ENCODE measurements at places on chromosomes 1 and 21.

DNA sequence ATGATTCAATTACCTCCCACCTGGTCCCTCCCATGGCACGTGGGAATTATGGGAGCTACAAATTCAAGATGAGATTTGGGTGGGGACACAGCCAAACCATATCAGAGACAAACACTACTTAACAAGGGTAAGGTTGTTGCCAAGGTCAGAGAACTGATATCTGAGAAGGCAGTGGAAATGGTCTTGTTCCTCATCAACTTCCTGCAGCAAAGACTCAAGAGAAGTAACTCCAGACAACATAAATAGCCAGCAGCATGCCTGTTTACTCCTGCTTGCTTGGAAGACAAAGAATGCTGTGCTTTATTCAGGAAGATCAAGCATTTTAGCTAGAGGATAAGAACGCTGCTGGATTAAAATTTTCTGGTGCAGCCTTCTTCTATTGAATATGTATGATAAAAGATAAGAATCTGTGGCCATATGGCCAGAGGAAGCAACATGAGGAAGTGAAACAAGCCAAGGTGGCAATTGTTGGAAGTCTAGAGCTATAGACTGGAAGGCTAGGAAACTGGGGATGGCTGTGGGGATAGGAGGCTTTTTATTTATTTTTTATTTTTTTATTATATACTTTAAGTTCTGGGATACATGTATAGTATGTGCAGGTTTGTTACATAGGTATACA is 36.4 kb downstream of the DDAH1 start:
- no peak for DNase-seq

DNA sequence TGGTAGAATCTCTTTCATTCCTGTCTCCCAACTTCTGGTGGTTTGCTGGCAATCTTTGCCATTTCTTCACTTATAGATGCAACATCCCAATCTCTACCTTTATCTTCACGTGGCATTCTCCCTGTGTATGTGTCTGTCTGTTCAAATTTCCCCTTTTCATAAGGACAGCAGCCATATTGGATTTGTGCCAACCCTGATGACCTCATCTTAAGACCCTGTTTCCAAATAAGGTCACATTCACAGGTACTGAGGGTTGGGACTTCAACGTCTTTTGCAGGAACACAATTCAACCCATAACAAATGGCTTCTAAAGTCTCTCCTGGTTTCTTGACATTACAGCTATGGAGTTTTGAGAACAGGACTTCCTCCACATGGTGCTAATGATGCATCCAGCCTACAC is 84.5 kb upstream of the OLIG2 start:
- DNase-seq, result no peak

DNA sequence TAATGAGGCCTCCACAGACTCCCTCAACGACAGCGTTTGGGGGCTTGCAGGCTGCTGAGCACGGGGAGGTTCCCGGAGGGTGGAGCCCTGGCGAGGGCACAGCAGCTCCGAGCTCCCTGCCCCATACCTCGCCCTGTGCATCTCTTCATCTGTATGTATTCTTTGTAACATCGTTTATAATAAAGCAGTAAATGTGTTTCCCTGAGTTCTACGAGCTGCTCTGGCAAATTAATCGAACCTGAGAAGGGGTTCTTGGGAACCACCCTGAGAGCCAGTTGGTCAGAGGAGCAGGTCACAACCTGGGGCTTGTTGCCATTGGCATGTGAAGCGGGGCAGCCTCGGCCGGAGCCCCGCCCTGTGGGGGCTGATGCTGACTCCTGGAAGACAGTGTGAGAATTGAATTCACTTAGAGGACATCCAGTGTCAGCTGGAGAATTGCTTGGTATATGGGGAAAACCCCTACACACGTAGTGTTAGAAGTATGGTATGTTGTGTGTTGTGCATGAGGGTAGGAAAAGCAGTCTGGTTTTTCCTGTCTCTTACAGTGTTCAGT is 11.5 kb downstream of the SLC37A1 start:
- no peak for DNase-seq

DNA sequence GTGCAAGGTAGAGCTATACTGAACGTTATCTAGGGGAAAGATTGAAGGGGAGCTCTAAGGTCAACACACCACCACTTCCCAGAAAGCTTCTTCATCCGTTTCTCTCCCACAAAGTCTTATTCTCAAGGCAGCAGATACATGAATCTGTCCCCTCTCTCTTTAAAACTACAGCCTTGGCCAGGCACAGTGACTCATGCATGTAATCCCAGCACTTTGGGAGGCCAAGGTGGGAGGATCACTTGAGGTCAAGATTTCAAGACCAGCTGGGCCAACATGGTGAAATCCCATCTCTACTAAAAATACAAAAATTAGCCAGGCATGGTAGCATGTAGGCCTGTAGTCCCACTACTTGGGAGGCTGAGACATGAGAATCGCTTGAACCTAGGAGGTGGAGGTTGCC is 8.1 kb downstream of the CYP4X1 start:
- no peak for DNase-seq

- DNase-seq, result no peak
Observed at GRCh38 chr21:34857122-34857713, 188.4 kb downstream of the CLIC6 start.

DNA sequence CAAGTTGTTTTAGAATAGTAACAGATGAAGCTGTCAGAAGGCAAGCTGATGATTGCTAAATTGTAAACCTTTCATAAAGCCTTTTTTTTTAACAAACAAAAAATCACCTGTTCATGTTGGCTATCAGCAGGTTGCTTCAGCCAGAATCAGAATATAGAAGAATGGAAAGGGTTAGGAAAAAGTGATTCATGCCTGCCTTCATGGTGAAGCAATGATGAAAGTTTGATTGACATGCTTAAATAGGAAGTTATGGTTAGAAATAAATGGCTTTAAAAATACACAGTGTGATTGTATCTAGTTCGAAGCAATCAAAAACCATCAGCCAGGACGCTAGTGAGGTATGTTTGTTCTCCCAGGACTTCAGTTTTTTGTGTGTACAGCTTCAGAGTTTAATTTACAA is 37.9 kb downstream of the GABPA start:
- no peak for DNase-seq

- no peak for DNase-seq
Observed at GRCh38 chr1:47611992-47612391, 174.1 kb downstream of the FOXD2 start.

DNA sequence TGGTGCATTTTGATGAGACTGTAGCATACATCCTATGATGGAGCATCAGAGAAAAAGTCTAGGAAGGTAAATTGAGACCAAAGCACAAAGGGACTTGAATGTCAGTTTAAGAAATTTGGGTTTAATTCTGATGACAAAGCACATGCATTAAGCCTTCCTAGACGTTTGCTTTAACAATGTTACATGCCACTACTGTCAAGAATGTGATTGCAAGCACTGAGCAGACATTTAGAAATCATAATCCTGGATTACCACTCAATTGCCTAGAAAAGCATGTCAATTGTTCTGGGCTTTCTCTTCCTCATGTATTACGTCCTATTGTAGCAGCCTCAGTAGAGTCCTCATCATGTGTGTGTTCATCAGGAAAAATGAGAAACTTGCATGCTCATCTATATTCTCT is 117.1 kb downstream of the ZNF281 start:
- DNase-seq, result no peak

DNA sequence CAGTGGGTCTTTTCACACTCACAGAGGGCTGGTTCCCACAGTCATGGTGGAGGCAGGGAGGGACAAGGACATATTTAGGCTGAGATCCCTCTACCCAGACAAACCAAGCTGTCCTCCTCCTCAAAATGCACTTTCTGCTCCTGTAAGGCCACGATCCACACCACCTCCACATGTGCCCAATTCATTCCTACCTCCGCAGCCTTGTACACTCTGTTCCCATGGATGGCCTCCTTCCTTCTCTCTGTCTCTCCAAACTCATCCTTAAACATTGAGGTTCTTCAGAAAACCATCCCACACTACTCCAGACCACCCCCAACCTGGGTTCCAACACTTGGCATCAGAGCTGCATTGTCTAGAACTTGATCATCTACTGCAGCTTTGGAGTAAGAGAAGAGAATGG is 404.3 kb upstream of the BEND5 start:
- no peak for DNase-seq

DNA sequence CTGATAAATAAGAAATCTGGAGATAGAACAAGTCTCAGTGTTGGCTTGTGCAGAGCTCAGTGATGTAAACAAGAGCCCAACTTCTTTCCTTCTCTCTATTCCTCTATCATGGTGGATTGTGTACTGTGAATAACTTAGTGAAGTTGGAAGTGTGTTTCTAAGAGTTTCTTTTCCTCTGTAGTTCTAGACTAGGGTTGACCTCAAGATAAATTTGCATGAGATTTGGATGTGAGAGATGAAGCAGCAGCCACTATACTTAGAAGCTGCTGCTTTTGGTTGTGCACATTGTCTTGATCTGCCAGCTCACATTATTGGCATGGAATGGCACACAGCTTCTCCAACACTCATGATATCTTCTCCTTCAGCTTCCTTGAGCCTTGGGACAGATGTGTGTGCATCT is 198.9 kb upstream of the ZP4 start:
- no peak for DNase-seq

- no peak for DNase-seq
Observed at GRCh38 chr1:104706631-104707147, 957.0 kb downstream of the AMY1C start.

DNA sequence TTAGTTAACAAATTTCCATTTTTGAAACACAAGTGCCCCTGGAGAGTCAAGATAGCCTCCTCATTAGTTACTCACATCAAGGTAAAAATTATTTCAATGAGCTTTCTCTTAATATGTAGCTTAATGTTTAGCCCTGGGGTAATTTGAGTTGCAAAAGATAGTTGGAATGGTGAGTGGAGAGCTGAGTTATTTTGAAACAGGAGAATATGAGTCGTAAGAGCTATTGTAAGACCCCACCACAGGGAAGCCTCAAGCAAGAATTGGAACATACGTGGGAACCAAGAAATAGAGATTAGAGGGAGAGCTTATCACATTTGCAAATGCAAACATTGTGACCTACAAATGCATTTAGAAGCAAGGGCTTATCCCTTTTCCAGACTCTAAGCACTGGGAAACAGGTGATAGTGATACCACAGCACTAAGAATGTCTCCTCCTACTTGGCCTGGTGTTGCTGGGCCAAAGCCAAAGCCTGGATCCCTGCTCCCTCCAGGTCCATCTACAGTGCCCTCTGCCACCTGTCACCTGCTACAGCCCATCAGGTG is 635.1 kb downstream of the PTPRC start:
- no peak for DNase-seq

DNA sequence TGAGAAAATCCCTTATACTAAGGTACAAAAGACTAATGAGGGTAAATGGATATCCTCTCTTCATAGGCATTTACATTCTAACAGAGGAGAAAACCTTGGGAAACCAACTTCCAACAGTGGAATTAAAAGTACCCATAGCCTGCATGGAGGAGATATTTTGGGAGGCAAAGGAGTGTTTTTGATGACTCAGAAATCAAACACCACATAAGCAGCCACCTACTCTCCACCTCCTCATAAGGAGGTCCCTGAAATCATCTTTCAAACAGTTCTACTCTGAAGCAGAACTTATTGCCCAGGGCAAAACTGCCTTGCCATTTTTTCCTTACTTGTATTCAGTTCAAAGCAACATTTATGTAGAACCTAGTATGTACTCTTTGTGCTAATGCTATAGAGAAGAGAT is 211.3 kb downstream of the KCNH1 start:
- DNase-seq, result no peak

DNA sequence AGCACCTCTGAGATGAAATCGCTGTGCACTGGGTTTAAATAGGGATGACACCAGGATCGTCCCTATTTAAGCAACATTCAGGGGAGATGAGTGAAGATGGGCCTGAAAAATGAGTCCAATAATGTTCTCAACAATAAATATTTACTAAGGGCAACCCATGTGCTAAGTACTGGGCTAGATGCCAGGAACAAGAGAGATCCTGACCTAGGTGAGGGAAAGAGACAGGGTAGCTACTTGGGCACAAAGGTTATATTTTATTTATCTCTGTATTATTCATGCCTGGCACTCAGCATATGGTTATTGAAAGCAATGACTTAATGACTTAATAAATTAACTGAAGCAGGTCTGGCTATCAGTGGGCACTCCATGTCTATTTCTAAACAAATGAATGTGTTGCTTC is 27.4 kb upstream of the AVPR1B start:
- DNase-seq, result no peak

GRCh38 chr1:99365141-99365540 is 100.8 kb downstream of the PLPPR4 start:
- DNase-seq, result no peak

- no peak for DNase-seq
Observed at GRCh38 chr1:64539781-64540218, 69.9 kb downstream of the CACHD1 start.

DNA sequence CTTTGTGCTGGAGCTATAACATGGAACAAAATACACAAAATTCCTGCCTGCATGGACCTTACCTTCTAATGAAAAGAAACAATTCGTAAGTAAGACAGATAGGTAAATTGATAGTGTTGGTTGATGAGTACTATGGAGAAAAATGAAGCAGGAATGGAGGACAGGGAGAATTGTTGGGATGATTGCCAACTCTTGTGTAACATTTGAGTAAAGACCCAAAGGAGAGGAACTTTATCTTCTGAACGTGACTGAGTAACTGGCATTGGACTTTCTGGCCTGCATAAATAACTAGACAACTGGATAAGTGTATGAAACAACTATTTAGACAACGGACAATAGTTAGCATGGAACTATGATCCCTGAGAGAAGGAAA is 6.8 kb upstream of the EFCAB14 start:
- no peak for DNase-seq

- no peak for DNase-seq
Observed at GRCh38 chr1:155499953-155500639, 62.5 kb downstream of the ASH1L start.

DNA sequence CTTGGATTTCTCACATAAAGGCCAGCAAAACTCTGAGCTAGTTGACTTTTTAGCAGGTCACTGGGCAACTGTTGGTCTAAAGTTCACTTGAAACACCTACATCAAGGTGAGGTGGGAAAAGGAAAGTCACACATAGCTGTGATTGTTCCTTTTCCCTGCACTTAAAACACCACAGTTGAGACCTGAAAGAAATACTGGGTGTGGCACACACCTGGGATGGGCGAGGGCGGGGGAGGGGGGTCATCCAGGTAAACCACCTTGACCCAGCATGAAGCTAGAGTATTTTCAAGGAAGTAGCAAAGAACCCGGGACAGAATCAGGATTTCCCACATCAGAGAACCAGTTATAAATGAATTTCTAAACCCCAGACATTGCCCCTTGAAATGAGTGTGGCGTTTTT is 26.4 kb downstream of the ZNF697 start:
- DNase-seq, result no peak

- DNase-seq, result no peak
Observed at GRCh38 chr1:24857507-24858133, 72.5 kb downstream of the RUNX3 start.

- DNase-seq, result no peak
Observed at GRCh38 chr21:42366292-42367010, at the start of gene TFF1. Gene TFF1, minus strand, starts transcription at chr21:42366535. Its CDS starts 40 bp downstream, at chr21:42366495.

DNA sequence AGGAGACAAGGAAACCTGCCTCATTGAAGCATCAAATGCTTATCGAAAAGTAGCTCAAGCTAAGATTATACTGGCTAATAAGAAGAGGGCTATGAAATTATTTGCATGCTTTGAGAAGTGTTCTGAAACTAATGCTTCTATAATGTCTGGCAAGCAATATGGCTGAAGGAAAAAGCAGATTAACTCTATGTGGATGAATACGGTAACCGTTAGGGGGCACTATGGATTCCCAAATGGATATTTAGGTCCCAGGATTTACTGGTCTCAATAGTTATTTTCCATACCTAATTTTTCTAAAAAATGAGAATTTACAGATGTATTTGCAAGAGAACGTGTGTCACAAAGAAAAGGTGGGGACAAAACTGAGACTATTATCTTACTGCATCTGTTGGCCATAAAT is 34.6 kb upstream of the RRP15 start:
- DNase-seq, result no peak
